GM23338 (cell line): ENCODE measurements at places on chromosomes 5 and 9.
A peak's percentile ranks its signal among the peaks of the same experiment; 100 is the strongest.

DNA sequence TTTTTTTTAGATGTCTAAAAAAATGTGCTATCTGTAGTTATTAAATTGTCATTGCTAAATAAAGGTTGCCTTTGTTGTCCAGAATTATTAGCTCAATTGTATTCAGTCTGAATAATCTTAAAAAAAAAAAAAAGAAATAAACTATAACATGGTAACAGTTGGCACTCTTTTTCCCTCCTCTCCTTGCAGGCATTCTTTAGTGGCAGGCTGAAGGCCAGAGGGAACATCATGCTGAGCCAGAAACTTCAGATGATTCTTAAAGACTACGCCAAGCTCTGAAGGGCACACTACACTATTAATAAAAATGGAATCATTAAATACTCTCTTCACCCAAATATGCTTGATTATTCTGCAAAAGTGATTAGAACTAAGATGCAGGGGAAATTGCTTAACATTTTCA, 87.6 kb upstream of the FAM170A start:
- no peak for DNase-seq

- DNase-seq, result no peak
Measured at GRCh38 chr9:130943221-130943620, 4.2 kb upstream of the FIBCD1 start.

DNA sequence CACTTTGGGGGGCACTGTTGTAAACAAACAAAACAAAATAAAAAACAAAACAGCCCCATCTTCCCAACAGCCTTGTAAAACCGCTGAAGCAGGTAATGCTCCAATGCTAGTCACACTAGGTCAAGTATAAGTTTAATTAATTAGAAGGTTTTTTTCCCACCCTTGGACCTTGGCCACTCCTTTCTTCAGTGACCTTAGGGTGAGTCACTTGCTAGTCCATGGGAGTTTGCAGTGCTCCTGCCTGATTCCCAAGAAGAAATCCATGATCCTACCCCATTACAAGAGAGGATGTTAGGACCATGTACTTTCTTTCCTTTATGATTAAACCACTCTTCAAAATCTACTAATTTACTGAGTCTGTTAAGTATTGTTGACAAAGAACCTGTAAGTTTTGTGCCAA, 192.2 kb upstream of the CDKN2B start:
- no peak for DNase-seq

DNA sequence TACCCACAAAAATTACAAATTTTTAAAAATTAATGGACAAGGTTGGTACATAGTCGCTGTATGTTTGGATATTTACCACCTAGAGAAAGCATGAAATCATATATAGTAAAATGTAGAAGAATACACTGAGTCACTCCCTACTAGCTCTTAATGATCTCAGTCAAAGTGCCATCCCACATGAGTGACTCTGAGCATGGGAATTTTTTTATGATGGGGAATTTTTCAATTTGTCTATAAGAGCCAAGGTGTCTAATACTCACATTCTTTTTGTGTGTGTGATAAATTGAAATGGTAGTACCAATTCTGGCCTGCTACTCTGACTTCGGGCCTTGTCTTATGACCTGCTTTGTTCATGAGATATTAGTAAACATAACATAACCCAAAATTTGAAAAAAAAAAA, 483.2 kb downstream of the CDH10 start:
- no peak for DNase-seq

DNA sequence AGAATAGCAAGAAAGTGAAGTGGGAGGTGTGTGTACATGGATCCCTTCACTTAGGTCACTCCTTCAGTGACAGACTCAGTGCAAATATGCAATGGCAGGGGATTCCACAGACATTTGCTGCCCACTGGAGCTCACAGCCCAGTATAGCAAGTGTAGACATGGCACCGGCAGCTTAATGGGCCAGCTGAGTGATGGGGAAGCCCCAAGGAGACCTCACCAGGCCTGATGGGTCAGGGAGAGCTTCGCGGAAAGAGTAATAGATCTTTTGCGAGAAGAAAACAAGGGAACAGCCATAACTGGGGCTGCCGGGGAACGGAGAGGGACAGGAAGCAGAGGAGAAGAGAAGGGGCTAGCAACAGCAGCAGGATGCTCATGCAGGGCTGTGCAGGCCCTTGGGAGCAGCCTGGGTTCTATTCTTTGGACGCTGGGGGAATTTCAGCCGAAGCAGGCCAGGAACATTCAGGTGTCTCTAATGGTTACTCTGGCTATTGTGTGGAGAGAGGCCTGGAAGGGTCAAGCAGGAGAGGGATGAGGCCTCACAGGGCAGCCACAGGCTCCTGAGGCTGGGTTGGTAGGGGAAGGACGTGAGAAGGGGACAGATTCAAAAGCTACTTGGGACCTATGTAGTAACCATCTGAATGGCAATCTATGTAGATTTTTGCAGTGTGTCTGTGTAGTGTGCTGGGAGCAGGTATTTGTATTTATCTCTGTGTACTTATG, 27.0 kb downstream of the TCF7 start:
- DNase-seq, result no peak

GRCh38 chr5:179209359-179210150, 135.7 kb downstream of the ADAMTS2 start:
- DNase-seq, result no peak

- no peak for DNase-seq
Measured at GRCh38 chr9:76451234-76451633, 7.7 kb upstream of the GCNT1 start.

- no peak for DNase-seq
Measured at GRCh38 chr5:43425983-43426382, 13.8 kb upstream of the CCL28 start.

DNA sequence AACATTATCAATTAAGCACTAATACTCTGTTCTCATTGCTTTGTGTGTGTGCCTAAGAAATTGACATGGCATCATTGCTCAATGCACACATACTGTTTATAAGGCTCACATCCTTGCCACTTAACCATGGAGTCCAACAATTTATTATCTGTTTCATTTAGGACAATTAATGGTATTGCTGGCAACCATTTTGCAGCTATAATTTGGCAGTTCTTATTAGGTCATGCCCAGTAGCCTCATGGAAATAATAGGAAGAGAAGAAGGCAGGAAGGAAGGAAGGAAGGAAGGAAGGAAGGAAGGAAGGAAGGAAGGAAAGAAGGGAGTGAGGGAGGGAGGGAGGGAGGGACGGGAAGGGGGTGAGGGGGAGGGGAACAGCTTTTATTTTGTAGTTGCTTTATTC, 285.5 kb upstream of the SLC24A2 start:
- DNase-seq, result no peak

DNA sequence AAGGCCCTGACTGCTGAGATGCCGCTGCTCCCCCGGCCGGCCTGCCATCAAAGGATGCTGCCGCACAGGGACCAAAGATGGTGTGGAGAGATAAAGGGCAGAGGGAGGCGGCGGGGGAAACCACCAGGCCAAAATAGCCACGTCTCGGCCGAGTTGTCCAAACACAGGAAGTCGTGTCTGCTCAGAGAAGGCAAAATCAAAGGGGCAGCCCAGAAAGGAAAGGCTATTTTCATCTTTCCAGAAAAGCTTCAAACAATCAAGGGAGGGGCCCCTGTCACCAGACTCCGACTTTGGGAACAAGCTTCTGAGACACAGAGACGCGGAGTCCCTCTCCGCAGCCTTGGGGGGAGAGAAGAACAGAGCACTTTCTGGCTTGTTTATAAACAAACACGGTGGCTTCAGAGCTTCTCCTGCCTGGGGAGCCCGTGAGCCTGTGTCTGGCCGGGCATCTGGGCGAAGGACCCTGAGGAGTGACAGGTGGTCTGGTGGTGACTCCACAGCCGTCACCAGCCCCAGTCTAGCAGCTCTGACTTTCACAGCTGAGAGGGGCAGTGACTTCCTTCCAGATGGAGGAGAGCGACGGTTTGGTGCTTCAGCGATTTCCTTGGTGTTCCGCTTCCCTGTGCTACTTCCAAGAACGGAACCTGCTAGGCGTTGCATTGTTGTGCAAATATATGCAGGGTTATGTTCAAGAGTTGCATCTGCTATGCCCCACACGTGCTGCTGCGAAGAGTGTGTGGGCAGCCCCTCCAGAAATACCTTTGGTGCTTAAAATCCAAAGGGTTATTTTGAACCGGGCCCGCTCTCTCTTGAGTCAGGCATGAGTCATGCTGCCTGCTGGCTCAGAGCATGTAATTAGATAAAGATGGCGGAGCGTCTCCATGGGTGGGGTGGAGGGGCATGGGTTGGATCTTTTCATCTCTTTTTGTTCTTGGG, 24.0 kb downstream of the ADAMTSL2 start:
- no peak for DNase-seq

DNA sequence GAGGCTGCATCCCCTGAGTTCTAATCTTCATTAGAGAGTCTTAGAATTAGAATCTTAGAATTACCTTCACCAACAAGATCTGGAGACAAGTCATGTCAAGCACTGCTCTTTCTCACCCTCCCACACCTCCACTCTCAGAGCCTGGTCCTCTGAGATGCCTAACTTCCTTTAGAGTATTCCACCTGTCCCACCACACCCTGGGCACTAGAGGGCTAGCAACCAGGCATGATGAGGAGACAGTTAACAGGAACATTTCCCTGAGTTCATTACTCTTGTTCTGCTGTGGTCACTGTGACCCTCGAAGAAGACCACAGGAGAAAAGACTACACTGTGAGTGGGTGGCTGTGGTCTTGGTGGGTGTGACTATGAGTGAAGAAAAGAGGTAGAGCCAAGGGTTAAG, 25.2 kb upstream of the MAP1B start:
- DNase-seq, result no peak

DNA sequence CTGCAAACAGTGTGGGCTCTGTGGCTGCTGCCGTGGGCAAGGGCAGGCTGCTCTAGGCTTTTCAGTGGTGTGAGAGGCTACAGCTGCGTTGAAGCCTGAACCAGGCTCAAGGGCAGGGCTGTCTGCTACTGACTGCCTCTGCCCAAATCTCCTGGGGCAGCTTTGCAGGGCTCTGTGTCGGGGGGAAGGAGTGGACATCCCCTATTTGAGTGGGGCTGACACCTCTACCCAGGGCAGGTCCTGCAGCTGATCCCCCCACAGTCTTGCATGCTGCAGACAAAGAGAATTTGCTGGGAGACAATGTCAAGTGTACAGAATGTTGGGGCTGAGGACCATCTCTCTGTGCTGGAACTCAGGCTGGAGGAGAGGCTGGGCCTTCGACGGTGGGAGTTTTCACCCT, 240.2 kb downstream of the PBX3 start:
- DNase-seq, result no peak

DNA sequence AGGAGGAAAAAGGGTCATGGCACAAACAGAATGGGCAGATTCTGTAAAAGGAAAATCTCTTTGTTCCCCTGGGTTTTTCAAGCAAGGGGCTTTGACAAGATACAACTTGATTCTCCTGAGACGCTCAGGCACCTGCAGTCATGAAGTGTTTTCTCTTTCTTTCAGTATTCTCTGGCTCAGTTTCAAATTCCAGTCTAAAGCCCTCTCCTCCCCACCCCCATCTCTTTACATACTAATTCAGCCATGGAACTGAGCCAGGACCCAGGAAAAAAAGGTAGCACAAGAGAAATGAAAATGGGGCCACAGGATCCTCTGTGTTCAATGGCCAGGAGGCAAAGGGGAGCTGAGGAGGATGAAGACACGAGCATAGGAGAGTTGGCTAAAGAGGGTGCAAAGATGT, 408.4 kb downstream of the SPOCK1 start:
- peak; percentile 16 for DNase-seq

GRCh38 chr9:123927625-123928532, 2.0 kb downstream of the DENND1A start:
- no peak for DNase-seq

- DNase-seq, result peak; percentile 4
Measured at GRCh38 chr9:113042884-113043657, 13.5 kb downstream of the ZFP37 start.

DNA sequence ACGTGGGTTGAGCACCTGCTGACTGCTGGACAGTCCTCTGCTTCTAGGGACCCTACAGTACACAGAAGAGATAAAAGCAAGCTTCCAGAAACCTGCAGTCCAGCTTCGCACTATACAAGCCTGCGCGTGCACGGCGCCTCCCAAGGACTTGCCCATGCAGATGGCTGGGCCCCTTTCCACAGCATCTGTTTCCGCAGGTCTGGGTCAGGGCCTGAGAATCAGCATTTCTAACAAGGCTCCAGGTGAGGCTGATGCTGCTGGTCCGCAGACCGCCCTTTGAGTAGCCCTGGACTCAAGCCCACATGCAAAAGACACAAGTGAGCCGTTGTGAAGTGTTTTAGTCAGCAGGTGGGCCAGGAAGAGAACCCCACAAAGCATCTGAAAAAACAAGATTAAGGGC, 133.1 kb downstream of the HSD17B3 start:
- DNase-seq, result no peak

DNA sequence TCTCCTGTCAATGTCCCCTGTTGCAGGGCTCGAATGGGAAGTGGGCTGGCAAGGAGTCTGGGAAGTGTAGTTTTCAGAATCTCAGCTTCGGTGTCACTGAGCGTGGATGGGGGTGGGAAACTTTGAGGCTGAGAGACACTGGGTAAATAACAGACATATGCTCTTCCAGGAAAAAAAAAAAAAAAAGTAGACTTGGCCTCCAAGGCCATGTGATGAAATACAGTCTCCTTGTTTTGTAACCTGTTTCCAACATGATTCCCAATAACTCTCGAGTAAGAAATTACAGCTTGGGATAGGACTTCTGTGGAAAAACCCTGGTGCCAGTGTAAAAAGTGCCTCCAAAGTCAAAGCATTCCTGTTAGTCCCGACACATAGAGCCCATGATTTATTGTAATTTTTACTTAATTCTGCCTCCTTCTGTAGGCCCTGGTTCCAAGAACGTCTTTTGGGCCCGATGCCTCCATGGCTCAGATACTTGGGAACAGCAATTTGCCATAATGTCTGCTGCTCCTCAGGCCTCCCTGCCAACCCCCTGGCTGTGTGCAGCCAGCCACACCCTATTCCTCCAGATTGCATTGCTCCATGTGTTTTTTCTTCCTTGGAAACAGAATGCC, 119.5 kb upstream of the TNC start:
- no peak for DNase-seq

DNA sequence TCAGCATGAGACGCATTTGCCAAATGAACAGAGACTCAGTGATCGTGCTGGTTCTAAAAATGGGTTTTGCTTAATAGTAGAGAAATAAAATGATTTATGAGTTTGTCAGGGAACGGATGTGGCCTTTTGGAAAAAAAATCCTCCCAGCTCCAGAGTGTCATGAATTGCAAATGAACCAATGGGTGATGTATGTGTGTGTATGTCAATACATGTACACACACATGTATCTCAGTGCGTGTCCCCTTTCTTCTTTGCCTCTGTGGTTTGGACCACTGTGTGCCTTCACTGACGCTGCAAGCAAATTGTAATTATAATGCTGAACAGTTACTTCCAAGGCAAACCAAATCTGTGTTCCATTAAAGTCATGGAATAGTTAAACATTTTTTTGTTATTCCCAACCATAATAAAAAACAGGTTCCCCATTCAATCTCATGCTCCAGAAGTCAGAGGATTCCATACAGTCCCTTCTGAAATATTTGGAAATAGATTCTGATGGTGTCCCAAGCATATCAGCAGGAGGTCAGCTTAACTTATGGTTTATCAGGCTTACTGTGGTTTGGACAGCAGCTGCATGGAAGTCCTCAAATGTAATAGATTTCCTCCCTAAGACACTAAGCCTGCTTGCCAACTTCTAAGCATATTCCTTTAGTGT, 630.5 kb downstream of the ACTL7B start:
- no peak for DNase-seq

- peak; percentile 34 for DNase-seq
Measured at GRCh38 chr9:35102465-35102768, 514 bp downstream of the STOML2 start.

GRCh38 chr5:37054391-37054790, 177.8 kb downstream of the NIPBL start:
- DNase-seq, result peak; percentile 12
